ENCODE measurements at places on chromosomes 4 and X. TPM values are rescaled to one million over a fixed set of nuclear protein-coding genes. Genes with fewer than 3 reads are reported as not detected.

The RGS12 gene
- 11.4 TPM for total RNA-seq

The OPRPN gene
- total RNA-seq, result not detected

The CCKAR gene
- total RNA-seq, result not detected

The ODAPH gene
- not detected for total RNA-seq

The VCX3A gene
- total RNA-seq, result not detected

The ANKRD17 gene
- total RNA-seq, result 51.0 TPM

The HPGD gene
- total RNA-seq, result 10.9 TPM

The TRO gene
- total RNA-seq, result 1.3 TPM

The KLHL34 gene
- 1.4 TPM for total RNA-seq

The MEPE gene
- not detected for total RNA-seq

The NEXMIF gene
- 1.6 TPM for total RNA-seq

The KLHL5 gene
- total RNA-seq, result 37.4 TPM
